ENCODE measurements at places on chromosomes 2 and 18.

DNA sequence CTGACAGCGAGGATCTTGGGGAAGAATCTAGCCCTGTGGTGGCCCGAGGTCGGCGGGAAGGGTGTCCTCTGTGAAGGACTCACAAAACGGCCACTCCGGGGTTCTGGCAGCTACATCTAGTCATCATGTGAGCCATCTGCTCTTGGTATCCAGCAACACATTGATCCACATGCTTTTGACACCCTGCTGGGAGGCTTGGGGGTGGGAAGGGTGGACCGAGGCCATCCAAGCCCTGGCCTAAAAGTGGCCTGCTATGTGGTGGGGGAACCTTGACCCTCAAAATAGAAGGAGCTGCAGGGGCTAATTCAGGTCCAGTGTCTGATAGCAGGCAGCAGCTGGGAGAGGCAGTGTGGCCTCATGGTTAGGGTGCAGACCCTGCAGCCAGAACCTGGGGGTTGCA, 145.7 kb downstream of the CELF4 start:
- DNase-seq, result no peak

DNA sequence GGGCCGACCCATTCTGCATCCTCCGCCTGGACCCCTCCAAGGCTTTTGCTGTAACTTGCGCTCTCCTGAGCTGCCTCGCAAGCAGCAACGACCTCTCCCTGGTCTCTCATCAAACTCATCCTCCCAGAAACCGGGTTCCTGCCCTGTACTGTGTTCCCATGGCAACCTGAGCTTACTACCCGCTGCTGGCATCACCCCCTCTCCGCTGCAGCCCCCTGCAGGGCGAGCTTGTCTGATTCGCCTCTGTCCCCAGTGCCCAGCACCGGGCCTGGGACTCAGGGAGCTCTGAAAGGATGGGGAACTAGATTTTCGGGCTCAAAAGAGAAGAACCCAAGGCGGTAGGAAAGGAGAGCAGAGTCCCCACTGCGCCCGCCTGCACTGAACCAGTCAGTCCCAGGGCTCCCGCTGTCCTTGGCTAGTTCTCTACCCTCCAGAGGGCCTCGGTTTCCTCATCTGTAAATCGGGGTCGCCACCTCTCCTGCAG, 463 bp downstream of the HS1BP3 start:
- DNase-seq, result no peak

- DNase-seq, result no peak
Observed at GRCh38 chr2:118698564-118698963, 148.9 kb downstream of the EN1 start.

DNA sequence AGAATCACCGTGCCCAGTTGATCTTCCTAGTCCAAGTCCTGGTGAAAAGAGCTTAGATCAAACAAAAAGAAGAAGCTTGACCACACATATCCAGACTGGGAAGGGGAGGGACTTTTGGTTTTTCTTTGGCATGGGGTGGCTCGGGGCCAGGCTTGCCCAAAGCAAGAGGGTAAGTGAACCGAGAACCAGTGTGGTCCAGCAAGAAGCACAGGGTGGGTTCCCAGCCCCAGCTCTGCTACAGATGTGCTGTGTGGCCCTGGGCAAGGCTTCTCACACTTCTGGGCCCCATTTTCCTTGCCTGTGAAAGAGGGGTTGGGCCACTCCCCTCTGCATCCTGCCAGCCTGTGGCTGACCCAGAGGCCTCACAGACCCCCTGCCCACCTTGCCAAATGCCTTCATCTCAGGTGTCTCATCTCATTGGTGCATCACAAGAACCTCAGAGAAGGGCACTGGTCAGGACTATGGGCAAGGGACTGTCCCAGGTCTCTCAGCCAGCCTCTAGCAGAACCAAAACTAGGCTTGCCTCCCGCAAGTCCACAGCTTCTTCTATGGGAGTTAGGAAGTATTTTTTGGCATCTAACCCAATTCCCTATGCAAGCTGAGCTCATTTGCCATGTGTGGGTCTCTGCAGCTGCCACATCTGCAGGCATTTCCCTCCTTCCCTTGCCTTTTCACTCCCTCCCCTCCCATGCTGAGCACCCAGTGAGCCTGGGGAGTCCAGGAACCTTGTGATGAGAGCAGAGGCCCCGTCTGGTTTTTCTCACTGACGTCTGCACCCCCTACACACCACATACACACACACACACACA, 6.9 kb downstream of the ATP6V1B1 start:
- DNase-seq, result no peak

- no peak for DNase-seq
Observed at GRCh38 chr2:145287736-145288135, 767.8 kb upstream of the ZEB2 start.

- no peak for DNase-seq
Observed at GRCh38 chr2:221448844-221449390, 123.2 kb downstream of the EPHA4 start.

- no peak for DNase-seq
Observed at GRCh38 chr2:216044883-216045486, 31.6 kb upstream of the MREG start.

DNA sequence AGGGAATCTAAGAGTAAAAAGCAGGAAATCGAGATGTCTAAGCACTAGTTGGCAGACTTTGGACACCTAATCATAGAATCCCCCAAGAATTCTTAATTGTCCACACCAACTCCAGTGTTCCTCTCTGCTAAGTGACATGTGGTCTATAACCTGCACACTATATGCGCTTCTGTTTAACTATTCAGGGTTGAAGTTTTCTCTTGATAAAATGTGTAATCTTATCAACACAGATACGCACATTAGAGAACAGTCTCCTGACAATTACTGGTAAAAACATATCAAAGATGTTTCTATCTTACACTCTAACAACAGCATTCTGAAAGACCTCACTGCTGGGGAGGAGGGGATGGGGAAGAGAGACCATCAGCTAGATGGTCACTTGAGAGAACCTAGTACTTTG, 3.9 kb downstream of the ABCB11 start:
- no peak for DNase-seq

- DNase-seq, result no peak
Observed at GRCh38 chr2:111618226-111618977, 265.6 kb downstream of the ANAPC1 start.

DNA sequence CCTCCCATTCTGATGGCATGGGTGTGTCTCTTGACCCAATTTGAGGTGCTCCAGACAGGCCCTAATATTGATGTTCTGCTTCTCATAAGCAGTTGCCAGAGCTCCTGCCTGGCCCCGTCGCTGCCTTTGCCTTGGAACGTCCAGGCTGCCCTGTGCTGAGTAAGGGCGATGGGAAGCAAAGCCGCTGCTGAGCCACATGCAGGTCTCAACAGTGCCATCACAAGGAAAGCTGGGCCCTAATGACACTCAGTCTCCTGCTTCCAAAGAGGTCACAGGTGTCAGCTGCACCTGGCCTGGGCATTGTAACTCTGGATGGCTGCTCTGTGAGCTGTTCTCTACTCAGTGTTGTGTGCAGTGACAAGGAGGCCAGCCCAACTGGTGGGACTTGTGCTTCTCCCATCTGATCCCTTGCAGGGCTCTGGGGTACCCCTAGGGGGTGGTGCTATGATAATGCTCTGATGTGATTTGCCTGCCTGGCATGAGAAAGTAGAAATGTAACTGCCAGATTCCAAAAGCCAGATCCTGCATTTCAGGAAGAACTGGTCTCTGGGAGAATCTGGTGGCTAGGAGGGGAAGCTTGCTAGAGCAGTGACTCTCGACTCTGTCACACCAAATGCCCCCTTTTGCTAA, 8.7 kb downstream of the TTC39C start:
- DNase-seq, result no peak

- DNase-seq, result no peak
Observed at GRCh38 chr2:139949242-139949972, 1169.2 kb upstream of the NXPH2 start.

- DNase-seq, result no peak
Observed at GRCh38 chr2:43207553-43208300, 18.7 kb downstream of the ZFP36L2 start.

GRCh38 chr2:85684806-85685205, 9.4 kb upstream of the GNLY start:
- no peak for DNase-seq

GRCh38 chr18:45837283-45838070, 12.0 kb downstream of the SIGLEC15 start:
- DNase-seq, result no peak

- no peak for DNase-seq
Observed at GRCh38 chr2:11748018-11748860, 1.8 kb downstream of the LPIN1 start.

DNA sequence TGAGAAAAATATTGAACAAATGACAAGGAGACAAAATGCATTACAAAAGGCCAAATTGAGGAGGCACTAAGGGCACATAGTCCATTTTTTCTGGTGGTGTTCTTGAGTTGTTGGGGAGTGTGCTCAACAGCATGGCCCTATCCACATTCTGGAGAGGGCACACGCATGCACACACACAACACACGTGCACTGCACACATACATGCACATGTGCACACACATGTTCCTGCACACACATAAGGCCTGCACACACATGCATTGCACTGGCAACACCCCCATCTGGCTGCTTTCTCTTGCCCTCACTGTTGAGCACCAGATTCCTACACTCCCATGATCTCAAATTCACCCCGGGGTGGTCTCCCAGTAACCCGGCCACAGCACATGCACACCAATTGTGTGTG, 659.2 kb upstream of the RAB6C start:
- DNase-seq, result no peak

- no peak for DNase-seq
Observed at GRCh38 chr2:239376942-239377531, 23.8 kb downstream of the HDAC4 start.

GRCh38 chr2:12867631-12868287, 151.0 kb downstream of the TRIB2 start:
- no peak for DNase-seq

- DNase-seq, result no peak
Observed at GRCh38 chr2:187320846-187321245, 127.2 kb downstream of the CALCRL start.

DNA sequence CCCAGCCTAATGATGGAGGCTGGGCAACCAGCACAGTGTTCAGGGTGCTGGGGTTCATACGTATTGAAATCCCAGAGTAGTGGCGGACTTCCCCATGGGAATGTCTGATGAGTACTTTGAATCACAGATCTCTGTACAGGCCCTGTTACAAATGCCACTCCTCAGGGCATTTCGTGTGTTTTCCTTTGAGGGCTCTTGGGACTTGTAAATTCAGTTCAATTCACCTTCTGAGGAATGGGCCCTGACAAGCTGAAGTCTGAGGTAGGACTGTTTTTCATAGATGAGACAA, 288 bp upstream of the RDH14 start:
- DNase-seq, result no peak

DNA sequence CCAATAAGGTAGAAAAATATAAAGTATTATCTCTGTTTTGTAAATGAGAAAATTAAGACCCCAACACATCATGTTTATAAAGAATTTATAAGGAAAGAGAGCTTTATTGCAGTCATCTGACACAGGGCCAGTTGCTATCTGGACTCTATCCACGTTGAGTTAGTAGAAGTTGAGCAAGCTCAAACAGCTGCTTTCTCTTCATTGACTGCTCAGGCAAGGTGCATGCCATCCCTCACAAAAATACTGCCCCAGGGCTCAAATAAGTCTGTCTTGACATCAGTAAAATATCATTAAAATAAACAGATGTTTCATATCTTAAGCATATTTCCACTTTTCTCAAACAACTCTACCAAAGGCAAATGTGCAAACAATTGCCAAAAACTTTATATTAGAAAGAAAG, 14.8 kb downstream of the COL5A2 start:
- DNase-seq, result peak; percentile 81

DNA sequence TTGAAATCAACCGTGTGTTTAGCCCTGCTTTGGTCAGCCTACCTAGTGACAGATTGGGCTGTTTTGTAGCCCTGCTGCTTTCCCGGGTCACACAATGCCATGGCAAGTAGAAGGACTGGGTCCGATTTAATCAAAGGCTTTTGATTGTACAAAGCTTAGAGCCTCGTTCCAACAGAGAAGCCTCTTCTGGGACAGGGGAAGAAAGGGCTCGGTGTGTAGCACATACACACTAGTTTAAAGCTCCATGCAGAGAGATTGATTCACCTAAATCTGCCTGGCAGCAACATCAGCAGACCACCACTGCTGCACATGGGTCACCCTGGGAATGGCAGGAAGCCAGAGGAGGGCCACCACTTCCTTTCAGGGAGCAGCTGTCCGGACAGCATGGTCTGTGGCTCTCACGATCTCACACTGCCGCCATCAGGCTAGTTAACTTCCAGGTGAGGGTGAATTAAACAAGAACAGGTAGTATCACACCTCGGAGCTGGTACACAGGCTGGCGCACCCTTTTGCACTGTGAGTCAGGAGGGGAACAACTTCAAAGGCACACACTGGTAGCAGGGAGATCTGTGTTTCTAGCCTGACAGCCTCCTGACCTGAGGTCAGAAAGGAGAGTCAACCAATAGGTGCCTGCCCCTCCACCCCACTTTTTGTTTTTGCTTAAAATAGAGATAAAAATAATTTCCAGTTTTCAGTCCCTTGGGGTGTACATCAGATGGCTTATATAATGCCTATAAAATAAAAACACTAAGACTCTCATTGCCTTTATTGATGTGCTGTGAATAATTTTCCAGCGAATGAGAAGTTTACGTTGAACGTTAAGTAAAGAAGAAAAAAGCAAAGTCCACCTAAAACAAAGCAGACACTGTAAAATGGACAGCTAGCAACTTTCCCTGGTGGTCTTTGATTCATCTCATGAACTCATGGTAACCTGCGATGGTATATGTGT, 108.5 kb downstream of the CDCA7 start:
- DNase-seq, result no peak

- DNase-seq, result no peak
Observed at GRCh38 chr2:10084223-10084865, 4.1 kb upstream of the CYS1 start.

DNA sequence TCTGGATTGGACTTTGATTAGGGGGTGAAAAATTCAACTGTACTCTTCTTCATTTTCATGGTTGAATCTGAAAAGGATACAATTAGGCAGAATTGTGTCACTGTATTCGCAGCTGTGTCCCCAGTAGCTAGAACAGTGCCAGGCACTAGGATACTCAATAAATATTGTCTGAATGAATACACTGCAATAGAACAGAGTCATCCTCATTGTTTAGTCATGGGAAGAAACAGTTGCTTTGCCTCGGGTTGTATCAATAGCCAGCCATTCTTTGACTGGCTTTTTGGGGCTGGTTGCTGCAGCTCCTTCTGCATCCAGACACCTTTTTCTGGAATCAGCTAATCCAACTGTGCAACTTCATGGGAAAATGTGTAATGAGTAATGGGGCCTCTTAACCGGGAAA, 18.1 kb upstream of the DYNC1I2 start:
- DNase-seq, result no peak

- no peak for DNase-seq
Observed at GRCh38 chr2:128503399-128504245, 185.0 kb upstream of the HS6ST1 start.

All from AG09319 (cell line).